ENCODE measurements at places on chromosomes 7 and 10.

DNA sequence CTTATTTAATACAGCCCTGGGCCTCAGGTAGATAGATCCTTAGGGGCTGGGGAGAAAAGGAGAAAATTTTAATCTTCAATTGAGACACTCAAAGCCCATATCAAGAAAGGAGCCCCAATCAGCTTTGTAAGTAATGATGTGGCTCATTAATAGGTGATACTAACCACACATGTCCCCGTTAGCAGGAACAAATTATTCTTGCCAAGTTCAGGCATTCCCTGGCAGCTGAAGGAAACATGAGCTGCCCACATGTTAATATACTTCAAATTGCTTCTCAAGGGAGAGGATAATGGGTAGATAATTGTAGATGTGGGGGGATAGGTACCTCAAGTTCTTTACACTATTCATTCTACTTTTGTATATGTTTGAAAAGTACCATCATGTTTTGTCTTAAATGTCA lies 14.5 kb downstream of the IFIT5 start:
- no peak for DNase-seq

DNA sequence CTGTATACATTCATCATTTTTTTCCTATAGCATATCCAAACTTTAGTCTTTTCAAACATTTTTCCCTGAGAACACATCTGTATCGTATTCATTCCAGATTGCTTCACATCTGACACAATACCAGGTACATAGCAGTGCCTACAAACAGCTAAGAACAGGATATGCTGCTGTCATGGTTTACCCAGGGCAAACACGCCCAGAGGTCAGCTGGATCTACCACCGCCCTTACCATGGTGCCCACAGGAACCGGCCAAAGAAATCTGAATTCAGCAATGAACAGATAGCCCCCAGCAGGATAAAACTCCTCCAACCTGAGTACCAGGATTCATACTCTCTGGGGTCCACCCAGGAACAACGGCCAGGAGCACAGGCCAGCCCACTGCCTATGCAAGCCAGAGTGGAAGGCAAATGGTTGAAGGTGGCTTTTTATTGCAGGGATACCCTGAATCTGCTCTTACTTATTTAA lies 43.0 kb downstream of the TNS3 start:
- no peak for DNase-seq

DNA sequence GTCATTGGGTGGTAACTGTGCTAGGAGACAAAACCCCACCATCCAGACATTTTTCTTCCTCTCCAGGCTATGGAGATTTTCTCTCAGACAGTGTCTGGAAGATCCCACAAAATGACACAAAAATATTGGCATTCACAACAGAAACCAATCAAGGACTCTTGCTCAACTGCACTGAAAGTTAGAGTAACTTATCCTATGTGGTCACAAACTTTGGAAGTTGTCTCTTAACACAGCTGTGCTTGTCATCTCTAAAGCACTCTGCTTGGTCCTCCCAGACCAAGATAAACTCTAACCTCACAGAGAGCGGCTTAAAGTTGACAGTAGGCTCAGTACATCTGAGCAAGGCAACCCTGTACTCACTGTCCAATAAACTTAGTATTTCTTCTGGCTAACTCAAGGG lies 74.9 kb downstream of the AKR1C4 start:
- DNase-seq: no peak

DNA sequence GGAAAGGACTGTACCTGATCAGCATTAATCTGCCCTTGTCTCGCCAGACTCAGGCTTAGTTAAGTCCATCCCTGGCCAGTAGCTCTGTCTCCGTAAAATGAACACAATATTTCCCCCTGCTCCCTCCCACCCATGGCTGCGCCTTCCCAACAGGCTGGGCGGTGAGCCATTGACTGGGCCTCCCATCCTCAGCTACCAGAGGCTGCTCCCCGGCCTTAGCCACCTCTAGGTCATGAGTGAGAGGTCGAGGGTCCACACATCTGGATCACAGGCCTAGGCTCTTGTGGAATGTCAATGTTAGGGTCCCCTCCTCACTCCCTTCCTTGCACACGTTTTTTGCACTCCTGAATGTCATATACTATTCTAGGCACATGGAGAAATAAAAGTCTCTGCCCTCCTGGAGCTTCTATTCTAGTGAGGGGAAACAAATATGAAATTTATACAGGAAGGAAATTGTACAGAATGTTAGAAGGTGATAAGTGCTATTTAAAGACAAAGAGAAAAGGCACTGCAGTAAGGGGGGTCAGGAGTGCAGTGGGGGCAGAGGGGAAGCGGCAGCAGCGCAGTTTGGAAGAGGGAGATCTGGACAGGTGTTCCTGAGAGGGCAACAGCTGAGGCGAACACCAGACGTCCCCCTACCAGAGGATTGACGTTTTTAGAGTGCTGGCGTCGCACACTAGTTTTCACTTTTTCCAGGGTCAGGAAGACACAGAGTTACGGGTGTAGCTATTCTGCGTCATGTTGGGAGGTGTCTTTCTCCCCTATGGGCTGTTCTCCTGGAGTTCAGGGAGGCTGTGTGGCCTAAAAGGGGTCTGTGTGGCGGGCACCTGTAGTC lies 17.2 kb upstream of the EIF5AL1 start:
- no peak for DNase-seq

- DNase-seq: no peak
Observed at GRCh38 chr10:131575877-131576276, 264.4 kb upstream of the TCERG1L start.

DNA sequence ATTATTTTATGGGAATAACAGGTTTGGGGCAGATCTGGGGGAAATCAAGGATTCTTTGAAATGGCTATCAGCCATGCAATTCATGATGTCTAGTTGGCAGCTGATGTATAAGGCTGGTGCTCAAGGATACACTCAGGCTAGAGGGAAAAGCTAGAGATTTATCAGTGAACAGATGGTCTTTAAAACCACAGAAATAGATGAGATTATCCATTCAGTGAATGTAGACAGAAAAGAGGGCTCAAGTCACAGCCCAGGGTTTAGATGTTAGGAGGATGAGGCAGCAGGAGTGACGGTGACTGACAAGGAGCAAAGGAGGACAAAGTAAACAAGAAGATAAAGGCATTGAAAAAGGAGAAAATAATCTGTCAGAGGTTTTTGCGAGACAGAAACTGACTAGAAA lies 238.7 kb downstream of the CDK14 start:
- no peak for DNase-seq

DNA sequence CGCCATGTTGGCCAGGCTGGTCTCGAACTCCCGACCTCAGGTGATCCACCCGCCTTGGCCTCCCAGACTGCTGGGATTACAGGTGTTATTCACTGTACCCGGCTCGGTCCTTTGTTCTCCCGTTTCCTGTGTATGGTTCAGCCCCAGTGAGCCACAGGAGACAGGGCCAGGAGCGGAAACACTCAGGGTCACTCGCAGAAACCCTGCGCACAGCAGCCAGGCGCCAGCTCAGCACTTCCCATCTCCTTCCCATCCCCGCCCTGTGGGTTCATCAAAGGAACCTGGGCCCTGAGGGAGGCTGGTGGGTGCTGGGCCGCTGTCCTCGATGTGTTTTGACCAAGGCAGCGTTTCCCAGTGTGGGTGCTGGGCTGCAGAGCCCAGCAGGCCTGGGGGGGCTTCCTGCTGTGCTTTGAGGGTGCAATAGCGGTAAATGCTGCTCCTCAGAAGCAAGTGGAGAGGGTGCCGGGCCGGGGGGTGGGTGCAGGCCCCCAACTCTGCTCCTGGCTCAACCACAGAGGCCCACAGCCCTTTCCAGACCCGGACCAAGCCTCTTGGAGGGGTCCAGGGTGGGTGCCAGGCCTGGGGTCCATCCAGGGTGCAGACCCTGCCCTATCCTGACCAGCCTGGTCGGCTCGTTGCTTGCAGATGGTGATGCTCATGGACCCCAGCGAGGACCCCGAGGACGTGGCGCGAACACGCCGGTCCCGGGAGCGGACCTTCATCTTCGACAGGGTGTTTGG lies 15.3 kb upstream of the CHST12 start:
- DNase-seq: no peak

DNA sequence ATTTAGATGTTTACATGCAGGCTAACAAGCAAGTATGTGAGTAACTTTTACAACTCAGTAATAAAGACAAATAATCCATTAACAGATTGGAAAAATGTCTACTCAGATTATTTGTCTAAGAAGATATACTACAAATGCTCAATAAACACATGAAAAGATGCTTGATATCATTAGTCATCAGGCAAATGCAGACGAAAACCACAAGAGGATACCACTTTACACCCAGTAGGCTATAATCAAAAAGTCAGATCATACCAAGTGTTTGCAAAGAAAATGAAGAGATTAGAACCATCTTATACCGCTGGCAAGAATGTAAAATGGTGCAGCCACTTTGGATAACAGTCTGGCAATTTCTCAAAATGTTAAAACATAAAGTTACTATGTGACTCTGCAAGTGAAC lies 84.1 kb downstream of the MALSU1 start:
- DNase-seq: no peak

DNA sequence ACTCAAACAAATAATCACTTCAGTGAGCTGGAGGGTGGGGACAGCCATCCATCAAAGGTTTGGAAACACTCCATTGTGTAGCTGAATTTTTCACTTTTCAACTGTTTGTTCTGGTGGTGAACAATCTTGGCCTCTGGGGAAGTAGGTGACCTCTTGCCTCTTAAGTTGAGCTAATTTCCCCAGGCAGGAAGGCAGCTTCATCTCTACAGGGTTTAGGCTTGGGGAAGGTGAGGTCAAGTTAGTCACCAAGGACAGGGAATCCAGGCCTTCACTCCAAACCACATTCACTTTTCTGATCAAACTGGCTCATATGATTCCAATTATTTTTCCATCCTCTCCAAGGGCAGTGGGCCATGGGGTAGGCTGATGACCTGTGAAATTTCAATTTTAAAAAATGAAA lies 138.3 kb upstream of the HABP2 start:
- no peak for DNase-seq

DNA sequence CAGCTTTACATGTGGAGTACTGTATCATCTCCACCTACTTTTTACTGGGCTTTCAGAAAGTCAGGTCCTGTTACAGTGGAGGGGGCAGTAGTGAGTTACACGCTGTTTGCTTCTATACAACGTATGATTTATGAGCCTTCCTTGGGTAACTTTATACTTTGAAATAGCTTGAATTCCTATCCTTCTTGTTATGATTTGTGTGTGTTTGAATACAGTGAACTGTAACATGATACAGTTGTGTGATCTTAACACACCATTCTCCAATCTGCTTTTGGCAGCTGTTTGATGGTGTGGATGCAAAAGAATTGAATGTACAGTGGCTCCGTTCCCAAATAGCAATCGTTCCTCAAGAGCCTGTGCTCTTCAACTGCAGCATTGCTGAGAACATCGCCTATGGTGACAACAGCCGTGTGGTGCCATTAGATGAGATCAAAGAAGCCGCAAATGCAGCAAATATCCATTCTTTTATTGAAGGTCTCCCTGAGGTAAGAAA lies 41.7 kb downstream of the SP8 start:
- no peak for DNase-seq

DNA sequence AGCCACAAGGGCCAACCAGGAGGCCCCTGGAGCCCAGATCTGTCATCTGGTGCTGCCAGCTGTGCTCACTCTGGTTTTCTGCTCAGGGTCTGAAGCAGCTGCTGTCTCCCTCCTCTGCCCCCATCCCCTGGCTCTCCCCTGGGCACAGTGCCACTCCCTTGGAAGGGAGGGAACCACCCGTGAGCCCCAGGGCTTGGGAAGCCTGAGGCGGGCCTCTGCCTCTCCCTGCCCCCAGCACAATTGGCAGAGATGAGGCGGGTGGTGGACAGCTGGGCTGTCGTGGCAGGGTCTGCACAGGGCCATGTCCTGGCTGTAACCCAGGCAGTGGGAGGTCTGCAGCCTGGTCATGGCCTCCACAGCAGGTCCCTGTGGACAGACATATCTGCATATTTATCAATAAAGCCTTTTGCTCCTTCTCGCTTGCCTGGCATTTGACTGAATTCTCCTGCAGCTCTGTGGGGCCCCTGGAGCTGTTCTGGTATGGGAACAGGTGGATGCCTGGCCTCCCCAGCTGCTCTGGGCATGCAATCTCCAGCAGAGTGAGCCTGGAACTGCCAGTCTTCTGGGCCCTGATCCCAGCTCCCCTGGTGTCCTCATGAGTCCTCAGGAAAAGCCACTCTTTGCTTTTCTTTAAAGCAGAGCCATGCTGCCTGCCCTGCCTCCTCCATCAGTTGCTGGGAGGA lies 1.6 kb upstream of the ANKRD2 start:
- no peak for DNase-seq

GRCh38 chr7:157279741-157280215 lies 57.0 kb upstream of the DNAJB6 start:
- DNase-seq: no peak

- no peak for DNase-seq
Observed at GRCh38 chr10:78924319-78925003, 144.3 kb upstream of the ZMIZ1 start.

DNA sequence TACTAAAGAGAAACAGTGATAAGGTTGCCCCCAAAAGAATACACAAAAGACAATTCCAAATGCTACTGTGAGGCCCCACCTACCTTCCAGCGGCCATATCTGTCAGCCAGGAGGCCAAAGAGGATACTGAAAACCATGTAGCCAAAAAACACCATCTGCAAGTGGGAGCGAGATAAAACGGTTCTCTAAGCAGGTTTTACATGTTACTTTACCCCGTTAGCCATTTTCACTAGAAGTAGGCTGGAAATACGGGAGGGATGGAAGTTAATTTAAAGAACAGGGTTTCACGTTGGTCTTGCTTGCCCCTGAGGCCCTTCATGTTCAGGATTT lies 38.2 kb downstream of the SVOPL start:
- DNase-seq: no peak

- DNase-seq: no peak
Observed at GRCh38 chr10:19144206-19144605, 95.6 kb downstream of the MALRD1 start.

- DNase-seq: no peak
Observed at GRCh38 chr10:50533296-50533695, 90.5 kb downstream of the SGMS1 start.

- DNase-seq: no peak
Observed at GRCh38 chr10:33396938-33397337, 62.5 kb upstream of the NRP1 start.

GRCh38 chr10:132528064-132528691 lies 9.4 kb upstream of the INPP5A start:
- DNase-seq: no peak

DNA sequence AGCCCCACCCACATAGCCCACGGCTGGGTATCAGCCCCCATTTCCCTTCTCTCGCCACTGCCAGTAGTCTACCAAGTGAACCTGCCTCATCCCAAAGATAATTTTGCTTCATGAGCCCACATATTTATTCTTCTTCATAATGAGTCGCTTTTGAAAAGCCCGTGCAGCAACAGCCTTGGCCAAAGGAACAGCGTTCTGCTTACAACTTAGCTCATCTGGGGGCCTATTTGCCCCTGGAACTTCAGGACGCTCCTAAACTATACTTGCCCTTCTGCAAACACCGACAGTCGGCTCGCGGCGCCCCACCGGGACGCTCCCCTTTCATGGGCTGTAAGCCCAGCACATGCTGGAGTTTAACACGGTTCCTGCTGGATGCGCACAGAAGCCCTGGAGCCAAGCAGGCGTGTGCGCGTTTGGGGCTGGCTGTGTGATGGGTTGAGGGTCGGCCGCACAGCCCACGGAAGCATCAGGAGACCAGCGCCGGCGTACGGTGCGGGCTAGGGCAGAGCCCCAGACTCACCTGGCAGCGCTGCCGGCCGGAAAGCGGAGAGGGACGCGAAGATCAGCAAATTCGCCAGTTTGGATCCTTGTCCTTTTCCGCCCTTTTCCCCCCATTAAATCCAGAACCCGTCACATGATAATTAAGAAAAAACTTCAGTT lies 370 bp downstream of the TMEM60 start:
- no peak for DNase-seq
